ENCODE measurements at places on chromosomes 5 and 9. TPM values are rescaled to one million over a fixed set of nuclear protein-coding genes. Genes with fewer than 3 reads are reported as not detected.

Gene SPATA31E1
- not detected for total RNA-seq

Gene SV2C
- 0.03 TPM for total RNA-seq

Gene HTR4
- total RNA-seq = not detected

Gene JAKMIP2
- total RNA-seq = 4.9 TPM

DNA sequence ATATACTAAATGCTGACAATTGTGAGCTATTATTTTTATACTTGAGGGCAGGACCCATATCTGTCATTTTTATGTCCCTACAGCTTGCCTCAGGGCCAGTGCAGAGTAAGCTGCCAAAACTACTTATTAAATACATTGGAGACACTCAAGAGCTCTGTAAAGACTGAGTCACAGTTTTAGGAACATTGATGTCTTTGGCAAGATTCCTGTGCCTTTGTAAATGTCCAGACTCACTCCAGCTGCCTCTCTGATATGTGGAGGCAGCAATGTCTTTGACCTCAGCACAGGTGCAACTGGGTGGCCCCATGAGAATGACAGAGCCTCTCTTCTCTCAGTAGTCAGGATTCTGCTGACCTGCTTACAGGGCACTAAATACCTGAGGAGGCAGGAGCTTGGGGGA, 363.2 kb downstream of the OSTF1 start:
- no peaks in the 10 kb centered on the region for H3K36me3 ChIP-seq
- no peak for DNase-seq
- H3K4me1 ChIP-seq = no peaks in the 10 kb centered on the region
